ENCODE measurements at places on chromosomes 4 and X.
A peak's percentile ranks its signal among the peaks of the same experiment; 100 is the strongest.

- DNase-seq: peak; percentile 66
These were observed at the start of gene ARMCX2 for GRCh38 chrX:101659601-101660063. Gene ARMCX2, minus strand, starts transcription at chrX:101659850. Its CDS starts 2,262 bp downstream, at chrX:101657588.

DNA sequence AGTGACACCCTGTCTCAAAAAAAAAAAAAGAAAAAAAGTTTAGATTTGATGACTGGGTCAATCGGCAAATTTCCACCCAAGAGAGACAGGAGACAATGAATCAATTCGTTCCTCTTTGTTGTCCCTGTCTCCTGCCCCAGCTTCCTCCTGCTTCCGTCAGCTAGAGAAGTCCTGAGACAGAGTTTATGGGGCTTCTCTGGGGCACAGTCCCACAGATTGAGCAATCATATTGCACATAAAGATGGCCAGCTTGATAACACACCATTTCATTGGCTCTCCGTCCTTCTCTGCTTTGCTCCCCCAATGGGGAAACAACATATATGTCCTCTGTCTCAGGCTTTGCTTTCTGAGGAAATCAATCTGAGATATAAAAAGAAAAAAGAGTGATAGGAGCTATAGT is 78.4 kb upstream of the FUNDC1 start:
- DNase-seq: no peak

GRCh38 chr4:89538171-89538570 is 230.6 kb upstream of the GPRIN3 start:
- no peak for DNase-seq

DNA sequence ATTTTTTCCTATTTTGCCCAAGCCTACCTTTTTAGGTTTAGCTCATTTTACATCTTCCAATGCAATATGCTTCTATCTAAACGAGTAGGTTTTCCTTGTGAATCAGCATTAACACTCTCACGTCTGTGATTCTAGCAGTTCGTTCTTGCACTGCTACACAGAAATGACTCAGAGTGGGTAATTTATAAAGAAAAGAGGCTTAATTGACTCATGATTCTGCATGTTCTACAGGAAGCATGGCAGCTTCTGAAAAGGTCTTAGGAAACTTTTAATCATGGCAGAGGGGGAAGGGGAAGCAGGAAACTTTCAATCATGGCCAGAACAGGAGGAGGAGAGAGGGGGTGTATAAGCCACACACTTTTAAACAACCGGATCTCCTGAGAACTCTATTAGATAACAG is 44.9 kb downstream of the SPANXN1 start:
- DNase-seq: no peak

GRCh38 chr4:54946741-54947140 is 178.7 kb downstream of the KDR start:
- peak; percentile 18 for DNase-seq

GRCh38 chrX:23902419-23902818 is 5.3 kb downstream of the APOO start:
- DNase-seq: peak; percentile 58

DNA sequence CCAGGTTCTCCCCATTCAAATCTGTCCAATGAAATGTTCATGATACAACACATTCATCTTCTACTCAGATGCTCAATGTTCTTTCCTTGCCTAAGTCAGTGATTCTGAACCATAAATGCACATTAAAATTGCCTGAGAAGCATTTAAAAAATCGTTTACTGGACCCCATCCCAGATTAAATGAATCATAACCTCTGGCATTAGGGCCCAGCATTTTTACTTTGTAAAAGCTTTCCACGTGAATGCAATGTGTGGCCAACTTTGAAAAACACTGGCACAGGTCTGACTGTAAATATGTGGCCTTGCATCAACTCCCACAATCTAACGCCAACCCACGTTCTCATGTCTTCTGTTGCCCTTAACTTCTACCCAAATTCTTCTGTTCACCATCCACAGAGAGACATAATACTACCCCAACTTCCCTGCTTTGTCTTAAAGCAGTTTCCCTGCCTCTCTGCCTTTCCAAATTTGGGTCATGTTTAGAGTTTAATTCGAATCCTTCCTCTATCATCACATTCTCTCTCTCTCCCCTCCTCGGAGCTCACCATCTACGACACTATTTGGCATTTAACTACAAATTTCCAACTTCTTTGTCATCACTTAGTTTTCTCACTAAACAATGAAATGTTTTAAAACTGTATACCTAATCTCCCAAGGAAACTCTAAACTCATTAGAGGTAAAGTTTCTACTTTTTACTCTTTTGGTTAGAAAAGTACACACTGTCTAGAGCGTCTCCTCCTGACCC is 78.7 kb downstream of the PRKG2 start:
- DNase-seq: peak; percentile 8

GRCh38 chr4:19883841-19884240 is 367.9 kb upstream of the SLIT2 start:
- DNase-seq: peak; percentile 25

DNA sequence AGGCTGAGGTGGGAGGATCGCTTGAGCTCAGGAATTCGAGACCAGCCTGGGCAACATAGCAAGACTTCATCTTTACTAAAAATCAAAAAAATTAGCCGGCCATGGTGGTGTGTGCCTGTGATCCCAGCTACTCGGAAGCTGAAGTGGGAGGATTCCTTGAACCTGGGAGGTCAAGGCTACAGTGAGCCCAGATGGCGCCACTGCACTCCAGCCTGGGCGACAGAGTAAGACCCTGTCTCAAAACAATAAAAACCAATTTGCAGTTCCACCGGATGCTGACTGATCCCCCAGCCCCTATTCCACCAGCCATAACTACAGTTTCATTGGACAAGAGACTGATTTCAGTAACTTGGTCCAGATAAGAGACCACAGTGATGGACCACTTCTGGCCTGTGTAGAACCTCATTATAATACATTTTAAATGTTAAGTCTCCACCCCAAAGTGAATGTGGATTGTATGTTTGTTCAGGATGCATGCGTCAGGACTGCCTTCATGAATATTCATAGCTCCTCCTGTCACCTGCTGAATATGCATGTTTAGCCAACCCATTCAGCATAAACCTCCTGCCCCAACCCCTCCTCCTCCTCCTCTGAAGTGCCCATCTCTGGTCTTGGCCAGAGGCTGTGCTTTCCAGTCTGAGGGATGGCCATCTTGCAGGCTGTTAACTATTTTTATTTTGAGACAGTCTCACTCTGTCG is 2.3 kb upstream of the SLBP start:
- DNase-seq: no peak

GRCh38 chrX:71636438-71637252 is 18.3 kb upstream of the CXCR3 start:
- peak; percentile 0 for DNase-seq

- DNase-seq: no peak
These were observed 129.8 kb downstream of the FAM53A start for GRCh38 chr4:1554246-1554875.

GRCh38 chr4:82043809-82044137 is 330.0 kb downstream of the HNRNPD start:
- DNase-seq: no peak

GRCh38 chrX:148784137-148784536 is 283.7 kb downstream of the AFF2 start:
- no peak for DNase-seq

DNA sequence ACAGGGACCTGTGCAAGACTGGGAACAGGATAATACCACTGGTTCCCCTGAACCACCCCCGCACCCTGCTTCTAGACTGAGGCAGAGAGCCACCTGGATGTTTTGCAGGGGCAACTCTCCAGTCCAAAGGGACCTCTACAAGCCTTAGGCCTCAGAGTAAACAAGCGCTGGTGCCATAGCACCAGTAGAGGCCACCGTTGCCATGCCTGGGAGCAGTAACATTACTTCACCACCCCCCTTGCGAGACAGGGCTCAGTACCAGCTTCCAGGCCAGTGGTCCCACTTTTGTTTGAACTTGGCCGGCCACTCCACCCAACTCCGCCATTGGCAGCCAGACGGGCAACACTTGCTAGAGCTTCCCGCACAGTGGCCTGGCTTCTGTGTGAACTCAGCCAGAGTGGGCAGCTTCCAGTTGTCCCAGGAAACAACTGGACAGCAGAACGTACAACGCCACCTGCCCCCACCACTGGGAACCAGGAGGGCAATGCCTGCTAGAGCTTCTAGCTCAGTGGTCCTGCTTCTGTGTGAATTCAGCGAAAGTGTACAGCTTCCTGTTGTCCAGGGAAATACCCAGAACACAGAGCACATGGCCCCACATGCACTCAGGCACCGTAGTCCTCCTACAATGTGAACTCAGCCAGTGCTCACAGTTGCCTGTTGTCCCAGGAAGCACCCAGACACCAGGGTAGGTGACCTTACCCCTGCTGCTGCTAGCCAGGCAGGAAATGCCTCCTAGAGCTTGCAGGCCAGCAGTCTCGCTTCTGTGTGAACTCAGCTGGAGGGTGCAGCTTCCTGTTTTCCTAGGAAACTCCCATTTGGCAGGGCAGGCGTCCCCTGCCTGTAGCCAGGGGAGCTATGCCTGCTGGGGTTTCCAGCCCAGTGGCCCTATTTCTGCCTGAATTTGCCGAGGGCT is 39.9 kb upstream of the PCDH19 start:
- DNase-seq: peak; percentile 27

DNA sequence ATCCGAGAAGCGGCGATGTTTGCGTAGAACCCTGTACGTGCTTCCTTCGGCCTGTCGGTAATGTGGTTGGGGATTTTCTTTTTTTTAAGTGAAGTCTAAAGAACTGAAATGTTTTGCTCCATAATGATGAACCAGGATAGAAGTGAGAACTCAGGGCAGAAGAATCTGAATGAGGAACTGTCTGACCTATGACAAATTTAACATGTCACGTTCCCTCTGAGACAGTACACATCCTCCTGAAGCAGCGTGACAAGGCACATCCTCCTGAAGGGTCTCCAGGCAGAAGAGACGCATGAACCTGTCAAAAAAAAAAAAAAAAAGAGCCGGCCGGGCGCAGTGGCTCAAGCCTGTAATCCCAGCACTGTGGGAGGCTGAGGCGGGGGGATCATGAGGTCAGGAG is 6.2 kb downstream of the CSF2RA start:
- DNase-seq: no peak

GRCh38 chrX:153845195-153845594 is 14.9 kb upstream of the PDZD4 start:
- DNase-seq: no peak

DNA sequence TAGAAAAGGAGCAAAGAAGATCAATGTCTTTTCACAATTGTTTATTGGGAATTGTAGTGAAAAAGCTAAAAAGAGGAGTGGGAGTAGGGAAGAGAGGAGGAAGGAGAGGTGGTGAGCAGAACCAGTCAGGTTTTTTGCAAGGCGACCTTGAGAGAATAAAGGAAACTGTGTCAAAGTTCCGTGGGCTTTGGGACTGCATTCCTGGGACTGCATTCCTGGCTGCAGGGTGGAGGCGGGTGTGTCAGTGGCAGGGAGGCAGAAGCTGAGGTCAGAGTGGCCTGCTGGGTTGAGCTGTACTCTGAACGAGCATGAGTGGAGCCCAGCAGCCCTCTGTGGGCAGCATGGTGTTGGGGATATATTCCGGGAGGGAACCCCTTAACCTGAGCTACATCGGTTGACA is 66.8 kb upstream of the UCP1 start:
- peak; percentile 51 for DNase-seq

GRCh38 chr4:2497931-2498330 is 29.0 kb downstream of the RNF4 start:
- no peak for DNase-seq

- DNase-seq: no peak
These were observed 374.3 kb downstream of the MID1IP1 start for GRCh38 chrX:39175418-39176057.

DNA sequence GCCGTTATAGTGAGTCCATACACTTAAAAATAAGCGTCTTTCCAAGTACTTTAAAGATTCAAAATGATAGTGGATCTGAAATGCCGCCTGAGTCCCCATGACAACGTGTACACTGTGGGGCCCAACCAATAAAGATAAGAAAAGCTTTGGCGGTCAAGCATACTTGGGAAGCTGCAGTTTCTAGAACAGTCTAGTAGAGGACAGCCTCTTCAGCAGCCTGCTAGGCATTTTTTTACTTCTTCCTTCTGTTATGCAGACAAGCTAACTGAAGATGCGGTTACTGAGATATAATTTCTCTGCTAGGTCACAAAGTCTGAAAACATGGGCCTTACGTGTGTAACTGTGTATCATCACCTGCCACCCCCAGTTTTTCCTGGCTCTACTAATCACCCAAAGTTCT is 402 bp upstream of the UPRT start:
- DNase-seq: no peak

DNA sequence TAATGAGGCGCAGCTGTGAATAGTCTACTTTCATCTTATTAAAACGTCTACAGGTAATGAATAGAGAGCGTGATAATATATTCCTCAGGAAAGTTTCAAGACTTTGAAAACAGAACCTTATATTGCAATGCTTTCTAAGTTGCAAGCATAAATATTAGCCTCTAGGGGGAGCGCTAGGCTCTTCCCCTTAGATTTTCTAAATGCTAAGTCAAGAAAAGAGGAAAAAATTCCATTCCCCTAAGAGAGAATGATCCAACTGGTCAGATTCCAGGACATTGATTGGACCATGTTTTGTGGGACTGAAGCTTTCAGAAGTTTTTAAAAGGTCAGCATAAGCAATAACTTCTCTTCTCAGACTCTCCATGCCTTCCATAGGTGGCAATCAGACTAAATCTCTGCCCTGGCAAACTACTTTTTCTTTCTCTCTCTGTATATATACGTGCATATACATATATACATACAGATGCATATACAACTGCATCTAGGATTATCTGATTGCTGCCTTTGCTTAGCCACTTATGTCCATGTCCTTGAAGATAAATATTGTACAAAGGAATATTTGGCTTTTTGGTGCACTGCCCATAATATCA is 492.9 kb downstream of the INPP4B start:
- DNase-seq: peak; percentile 64

DNA sequence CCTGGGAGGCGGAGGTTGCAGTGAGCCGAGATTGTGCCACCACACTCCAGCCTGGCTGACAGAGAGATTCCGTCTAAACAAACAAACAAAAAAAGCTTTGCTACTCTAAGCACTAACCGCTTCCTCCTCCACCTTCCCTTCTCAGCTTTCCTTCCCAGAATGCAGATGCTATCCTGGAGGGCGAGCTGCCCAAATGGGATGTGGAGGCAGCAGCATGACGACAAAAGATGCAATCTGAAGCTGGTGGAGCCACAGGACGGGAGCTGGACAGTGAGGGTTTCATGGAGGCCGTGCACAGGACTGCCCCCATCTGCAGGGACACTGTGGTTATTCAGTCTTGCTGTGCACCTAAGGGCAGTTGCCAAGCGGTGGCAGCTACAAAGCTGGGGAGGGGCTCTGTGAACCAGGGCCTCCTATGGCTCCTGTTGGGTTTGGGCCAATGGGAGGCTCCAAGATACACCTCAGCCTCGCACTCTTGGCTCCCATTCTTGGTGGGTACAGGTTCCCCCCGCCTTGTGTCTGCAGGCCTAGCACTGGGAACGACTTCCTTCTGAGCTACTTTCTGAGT is 47.4 kb downstream of the WDR1 start:
- DNase-seq: no peak

DNA sequence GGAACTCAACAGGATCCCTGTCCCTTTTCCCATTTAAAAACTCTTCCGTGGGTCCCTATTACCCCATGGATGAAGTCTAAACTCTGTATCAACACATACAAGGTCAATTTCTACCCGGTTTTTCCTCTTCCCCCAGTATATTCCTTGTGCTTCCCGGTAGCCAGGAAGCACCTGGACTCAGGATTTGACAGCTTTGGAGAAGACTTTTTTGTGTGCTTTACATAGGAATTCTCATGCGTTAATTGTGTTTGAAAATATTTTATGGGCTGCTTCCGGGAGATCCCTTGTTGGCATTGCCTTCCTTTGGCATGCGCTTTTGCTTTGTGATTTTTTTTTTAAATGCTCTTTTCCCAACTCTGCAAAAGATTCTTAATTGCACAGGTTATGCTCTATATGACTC is 7.2 kb downstream of the SMS start:
- no peak for DNase-seq

GRCh38 chr4:7698584-7698983 is 241.1 kb downstream of the AFAP1 start:
- DNase-seq: no peak

GRCh38 chrX:17994429-17994828 is 133.3 kb upstream of the RAI2 start:
- no peak for DNase-seq
